Stimulated activated CD8-positive, alpha-beta memory T cell treated with anti-CD3 and anti-CD28 coated beads, Interleukin-4, amount 100 ng/mL, for 1 hour (primary cell): ENCODE measurements at places on chromosomes 1 and 21.

DNA sequence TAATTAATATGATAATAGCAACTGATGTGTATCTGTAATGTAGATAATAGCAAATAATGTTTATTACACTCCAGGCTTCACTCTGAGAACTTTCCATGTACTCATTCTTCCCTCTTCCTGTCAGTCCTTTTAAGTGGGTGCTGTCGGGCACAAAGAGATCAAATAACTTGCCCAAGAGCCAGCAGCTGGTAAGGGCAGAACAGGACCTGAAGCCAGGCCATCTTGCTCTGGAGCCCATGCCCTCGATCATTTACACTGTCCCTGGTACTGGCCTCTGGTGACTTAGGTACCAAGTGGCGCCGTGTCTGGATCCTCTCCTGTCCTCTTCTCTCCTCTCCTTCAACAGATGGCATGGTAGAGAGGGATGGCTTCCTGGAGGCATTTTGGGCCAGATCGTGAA is 97.2 kb downstream of the VPS13D start:
- no peak for DNase-seq

DNA sequence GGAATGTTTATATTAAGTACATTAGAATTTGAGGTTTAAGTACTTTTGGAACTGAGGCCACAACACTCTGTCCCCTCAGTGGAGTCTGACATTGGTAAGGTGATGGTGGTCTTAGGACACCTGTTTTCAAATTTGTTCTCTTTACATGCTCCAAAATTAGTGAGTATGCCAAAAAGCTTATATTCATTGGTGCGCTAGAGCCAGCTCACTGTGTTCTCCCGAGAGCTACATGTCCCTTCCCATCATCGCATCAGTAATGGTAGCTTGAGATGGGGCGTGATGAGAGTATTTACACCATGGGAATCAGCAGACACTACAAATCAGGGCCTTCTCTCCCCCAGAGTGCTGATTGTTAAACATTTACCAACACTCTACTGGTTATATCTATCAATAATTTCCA is 19.5 kb downstream of the ETS2 start:
- DNase-seq: no peak

- DNase-seq: no peak
Observed at GRCh38 chr1:173415905-173416450, 61.2 kb upstream of the PRDX6 start.

DNA sequence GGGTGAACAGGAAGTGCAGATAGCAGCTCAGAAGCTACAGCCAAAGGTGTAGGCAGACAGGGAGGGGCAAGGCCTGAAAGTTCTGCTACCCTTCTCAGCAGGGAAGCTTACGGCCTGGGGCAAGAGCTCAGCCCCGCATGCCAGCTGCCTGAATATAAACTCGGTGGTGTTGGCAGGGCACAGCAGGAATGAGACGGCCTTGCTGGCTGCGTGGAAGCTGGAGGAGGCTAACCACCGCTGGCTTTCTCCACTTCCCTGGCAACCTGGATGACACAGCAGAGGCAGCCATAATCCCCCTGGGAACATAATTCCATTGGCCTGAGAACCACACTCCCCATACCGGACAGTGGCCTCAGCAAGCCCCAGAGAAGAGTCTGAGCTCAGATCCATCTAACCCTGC is 81.9 kb upstream of the PRRC2C start:
- DNase-seq: no peak

DNA sequence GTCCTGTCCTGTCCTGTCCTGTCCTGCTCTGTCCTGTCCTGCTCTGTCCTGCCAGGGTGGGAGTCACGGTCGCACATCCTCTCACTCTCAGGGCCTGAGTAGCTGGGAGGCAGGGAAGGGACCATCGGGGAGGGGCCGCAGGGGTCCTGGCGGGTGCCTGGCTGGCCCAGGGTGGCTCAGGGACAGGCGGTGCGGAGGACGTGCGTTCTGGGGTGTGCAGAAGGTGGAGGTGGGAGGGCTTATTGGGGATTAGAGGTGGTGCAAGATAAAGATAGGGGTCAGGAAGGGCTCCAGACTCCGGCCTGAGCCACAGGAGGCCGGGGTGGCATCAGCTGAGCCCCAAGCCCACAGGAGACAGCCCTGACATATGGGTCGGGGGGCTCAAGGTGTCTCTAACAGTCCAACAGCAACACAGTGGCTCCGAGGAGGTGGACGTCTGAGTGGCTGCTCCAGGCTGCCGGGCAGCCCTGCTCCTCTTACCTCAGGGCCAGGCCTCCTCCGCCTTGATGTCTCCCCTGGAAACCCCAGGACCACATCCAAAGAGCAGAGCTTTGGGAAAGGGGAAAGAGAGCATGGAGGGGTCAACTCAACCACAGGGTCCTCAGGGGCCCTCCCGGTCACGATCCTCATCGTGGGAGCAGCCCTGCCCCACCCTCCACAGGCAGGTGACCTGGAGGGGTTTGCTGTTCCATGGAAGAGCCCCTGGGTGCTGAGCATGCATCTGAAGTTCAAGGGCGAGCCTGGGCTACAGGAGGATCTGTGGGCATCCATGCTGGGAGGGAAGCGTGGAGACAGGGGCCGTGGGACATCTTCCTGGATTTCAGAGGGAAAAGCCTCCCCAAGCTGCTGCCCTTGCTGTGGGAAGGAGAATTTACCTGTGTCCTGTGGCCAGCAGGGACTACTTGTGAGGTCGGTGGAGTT is 39.6 kb upstream of the ADARB1 start:
- DNase-seq: no peak
